ENCODE measurements at places on chromosomes 5 and 9.

DNA sequence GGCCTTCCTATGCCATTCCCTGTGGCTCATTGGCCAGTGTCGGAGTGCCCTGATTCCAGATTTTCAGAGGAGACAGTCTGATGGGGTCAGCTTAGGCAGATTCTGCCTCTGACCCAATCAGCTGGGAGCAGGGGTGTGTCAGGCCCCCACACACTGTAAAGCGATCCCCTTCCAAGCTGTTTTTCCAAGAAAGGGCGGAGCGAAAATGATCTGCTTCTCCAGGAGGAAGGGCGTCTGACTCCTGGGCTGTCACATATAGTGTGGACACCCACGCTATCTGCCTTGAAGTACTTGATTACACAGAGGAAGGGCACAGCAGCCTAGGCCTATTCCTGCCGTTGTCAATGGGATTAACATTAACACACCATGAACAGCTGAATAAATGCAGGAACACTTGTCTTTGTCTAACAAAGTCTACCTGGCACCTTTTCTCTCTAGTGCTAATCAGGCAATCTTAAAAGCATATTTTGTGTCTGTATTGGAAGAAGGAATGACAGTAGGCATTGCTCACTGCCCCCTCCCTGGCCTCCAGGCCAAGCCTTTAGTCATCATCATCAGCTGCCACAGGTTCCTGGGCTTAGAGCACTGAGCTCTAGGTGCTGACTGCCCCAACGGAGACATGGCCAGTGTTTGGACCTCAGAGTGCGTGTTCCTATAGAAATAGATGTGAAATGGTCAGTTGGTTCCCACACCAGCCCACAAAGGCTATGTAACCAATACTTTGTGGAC lies 218.7 kb downstream of the MELK start:
- DNase-seq = no peak

DNA sequence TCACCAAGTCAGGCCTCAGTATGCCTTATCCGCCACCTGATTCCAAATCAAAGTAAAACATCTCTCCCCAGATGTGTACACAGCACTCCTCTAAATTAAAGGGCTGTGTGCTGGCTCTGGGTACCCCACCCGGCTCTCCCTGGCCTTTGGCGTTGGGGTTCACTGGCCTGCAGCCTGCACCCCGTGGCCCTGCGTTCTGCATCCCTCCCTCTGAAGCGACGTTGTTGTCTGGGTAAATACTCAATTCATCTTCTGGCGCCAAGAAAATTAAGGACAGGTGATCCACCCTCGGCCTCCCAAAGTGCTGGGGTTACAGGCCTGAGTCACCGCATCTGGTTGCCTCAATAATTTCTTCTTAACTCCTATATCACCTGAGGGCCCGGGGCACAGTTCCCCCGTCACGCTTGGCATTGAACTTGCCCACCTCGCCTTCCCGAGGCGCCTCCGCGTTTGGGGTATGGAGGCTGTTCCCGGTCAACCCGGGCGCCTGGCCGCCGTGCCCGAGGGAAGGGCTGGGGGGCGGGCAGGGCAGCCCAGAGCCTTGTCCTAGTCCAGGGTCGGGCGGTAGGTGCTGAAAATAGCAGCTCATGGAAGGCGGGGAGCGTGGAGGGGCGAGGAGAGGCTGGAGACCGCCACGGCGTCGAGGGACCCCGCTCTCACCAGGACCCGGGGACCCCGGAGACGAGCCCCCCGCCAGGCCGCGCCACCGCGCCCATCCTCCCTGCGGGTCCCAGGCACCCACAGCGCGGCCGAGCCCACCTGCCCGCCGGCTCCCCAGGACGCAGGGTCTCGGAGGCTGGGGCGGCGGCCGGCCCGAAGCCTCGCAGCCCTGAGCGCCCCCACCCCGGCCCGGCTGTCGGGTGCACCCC lies 531 bp downstream of the ABO start:
- no peak for DNase-seq

DNA sequence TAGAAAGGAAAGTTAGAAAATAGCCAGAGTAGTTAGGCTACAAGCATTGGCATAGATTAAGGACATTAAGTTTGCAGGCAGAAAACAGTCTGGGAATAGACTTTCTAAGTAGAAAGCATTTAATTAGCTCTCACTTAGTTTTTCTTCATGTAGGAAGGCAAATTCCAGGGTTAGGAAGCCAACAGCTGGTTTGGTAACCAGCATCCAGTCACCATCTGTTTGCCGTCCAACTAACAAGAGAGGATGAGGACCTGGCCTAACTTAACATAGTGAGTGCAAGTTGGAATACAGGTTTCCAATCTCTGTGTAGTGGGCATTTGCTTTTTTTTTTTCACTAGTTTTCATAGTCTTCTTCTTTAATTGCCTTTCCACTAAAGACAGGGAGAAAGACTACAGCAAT lies 121.7 kb upstream of the NR3C1 start:
- no peak for DNase-seq

DNA sequence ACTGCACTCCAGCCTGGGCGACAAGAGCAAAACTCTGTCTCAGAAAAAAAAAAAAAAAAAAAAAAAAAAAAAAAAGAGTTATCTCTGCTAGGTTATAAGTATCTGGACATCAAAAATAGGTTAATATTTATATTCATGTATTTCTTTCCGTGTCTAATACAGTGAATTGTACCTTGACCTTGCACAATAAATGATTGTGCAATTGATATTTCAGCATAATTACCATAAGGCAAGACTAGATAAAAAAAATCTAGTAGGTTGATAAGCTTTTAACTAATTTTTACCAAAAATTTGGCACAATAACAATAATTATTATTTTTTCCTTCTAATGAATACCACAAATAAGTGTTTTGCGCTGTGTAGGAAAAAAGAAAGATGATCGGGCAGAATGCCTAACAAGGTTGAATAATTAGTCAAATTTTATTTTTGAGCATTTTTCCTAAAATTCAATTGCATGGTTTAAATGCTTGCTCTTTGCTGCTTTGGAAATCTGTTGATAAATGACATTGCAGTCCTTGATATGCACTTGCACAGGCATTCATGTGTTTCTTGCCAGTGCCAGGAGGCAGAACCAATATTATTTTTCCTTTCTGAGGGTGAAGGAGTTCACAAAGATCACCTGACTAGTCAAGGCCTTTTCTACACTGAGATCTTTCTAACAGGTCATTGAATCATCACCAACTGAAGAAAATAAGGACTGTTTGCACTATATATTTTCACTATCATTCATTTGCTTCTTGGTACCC lies 127.5 kb downstream of the ARRDC3 start:
- DNase-seq = no peak

GRCh38 chr5:142109331-142110045 lies 909 bp downstream of the NDFIP1 start:
- DNase-seq = no peak

DNA sequence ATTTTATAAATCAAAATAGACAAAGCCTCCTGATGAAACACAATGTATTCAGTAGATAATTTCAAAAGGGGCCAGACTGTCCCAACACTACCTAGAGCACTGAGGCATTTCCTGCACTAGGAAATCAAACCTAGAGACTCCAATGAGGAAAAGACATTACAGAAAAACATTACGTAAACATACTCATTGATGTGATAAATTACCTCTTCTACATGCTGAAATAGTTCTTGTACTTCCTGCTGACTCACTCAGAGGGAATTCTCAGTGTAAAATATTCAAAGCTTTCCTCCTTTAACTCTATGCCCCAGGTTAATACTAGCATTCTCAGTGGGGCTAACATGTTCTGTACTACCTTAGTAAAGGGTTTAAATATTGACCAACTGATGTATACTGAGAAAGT lies 178.0 kb downstream of the ESM1 start:
- no peak for DNase-seq

DNA sequence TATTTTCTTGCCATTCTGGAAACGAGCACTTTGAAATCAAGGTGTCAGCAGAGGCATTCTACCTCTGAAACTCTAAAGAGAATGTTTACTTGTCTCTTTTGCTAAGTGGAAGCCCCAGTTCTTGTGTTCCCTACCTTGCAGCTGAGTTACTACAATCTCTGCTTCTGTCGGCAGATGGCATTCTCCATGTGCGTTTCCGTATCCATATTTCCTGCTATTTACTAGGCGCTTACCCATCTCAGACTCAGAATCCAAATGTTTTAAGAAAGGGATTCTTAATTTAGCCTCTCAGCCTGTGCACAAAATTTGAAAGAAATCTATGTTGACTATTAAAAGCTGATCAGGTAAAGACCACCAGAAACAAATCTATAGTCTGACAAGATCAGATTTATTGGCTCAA lies 221.3 kb upstream of the FTMT start:
- DNase-seq = no peak

DNA sequence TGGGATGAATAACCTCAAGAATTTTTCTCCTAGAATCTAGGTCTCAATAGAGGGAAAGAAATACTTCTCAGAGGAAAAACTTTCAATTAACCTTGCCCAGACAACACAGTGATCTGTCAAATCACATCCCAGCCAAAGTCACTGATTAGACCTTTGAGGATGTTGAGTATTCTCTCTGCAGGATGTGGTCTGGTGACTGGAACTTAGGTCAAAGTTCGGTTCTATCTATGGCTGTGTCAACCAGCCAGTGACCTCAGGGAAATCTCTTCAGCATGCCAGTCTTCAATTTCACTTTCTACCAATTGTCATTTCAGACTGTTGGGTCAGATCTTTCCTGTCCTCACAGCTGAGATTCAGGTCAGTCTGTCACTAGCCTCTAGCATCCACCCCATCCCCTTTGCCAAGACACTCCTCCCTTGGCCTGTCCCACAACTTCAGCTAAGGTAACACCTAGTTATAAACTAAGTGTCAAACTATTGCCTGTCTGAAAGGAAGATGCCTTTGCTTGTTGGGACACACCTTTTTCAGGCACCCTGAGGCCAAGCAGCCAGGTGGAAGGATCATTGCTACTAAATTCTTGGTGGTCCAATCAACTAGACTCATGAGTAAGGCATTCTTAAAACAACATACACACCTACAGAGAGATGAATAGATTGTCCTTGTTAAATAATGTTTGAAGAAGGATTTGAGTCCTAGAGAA lies 156.3 kb upstream of the FST start:
- DNase-seq = no peak

- no peak for DNase-seq
Observed at GRCh38 chr5:36537724-36538123, 68.7 kb upstream of the SLC1A3 start.

- no peak for DNase-seq
Observed at GRCh38 chr9:93953496-93954433, 1.4 kb downstream of the BARX1 start.

DNA sequence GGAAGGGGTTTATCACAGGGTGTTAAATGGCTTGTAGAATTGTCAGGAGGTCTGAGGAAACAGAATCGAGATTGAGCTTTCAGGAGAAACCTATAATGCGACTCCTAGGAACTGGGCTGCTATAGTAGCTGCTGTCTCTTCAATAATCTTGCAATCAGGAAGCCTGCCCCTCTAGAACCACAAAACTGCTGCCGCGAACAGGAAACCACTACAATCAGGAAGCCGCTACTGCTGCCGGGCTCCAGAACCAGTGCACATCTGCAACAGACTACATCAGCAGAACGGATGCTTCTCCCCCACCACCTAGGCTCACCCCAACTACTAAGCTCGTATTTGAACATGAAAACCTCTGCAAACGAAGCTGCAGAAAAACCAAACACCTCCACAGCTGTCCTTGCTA lies 31.6 kb downstream of the TNFSF8 start:
- peak; percentile 41 for DNase-seq

- DNase-seq = no peak
Observed at GRCh38 chr5:73447530-73448462, 781 bp downstream of the FOXD1 start.

GRCh38 chr5:164351245-164351834 lies 845.9 kb downstream of the MAT2B start:
- DNase-seq = no peak

- DNase-seq = no peak
Observed at GRCh38 chr5:132237670-132238069, 10.0 kb upstream of the P4HA2 start.

DNA sequence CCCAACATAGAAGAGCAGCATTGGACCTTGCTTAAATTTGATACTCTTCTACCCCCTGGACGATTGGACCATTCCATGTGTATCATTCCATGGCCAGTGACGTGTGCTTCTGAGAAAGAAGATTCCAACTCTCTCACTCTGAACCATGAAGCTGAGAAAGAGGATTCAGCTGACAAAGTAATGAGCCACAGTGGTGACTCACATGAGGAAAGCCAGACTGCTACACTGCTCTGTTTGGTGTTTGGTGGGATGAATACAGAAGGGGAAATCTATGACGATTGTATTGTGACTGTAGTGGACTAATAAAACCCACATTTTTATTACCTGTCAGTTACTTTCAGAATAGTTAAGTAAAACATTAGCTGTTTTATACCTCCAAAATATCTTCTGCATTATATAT lies 7.5 kb downstream of the HSPA5 start:
- DNase-seq = no peak

Measured in stimulated activated CD4-positive, alpha-beta T cell treated with anti-CD3 and anti-CD28 coated beads, Interleukin-12 subunit alpha, Interleukin-12 subunit beta, amount 100 ng/mL, for 48 hours (primary cell).